Activated naive CD8-positive, alpha-beta T cell treated with anti-CD3 and anti-CD28 coated beads for 36 hours (primary cell): ENCODE measurements at places on chromosomes 3 and 15. TPM values are rescaled to one million over a fixed set of nuclear protein-coding genes. Genes with fewer than 3 reads are reported as not detected.

- H3K4me1 ChIP-seq, result peaks cover 17% of the 10 kb centered on the region
- DNase-seq, result no peak
- peak overlapping the region; percentile 44 for H3K27ac ChIP-seq
- H3K36me3 ChIP-seq, result no peaks in the 10 kb centered on the region
These were observed 1.3 kb upstream of the MAP6D1 start for GRCh38 chr3:183826448-183827250.

- peaks cover 58% of the 10 kb centered on the region for H3K4me1 ChIP-seq
- H3K27ac ChIP-seq, result no peak overlapping the region
- no peak overlapping the region for H3K4me3 ChIP-seq
- no peaks in the 10 kb centered on the region for H3K27me3 ChIP-seq
These were observed 10.0 kb upstream of the USP3 start for GRCh38 chr15:63494408-63494807.

GRCh38 chr3:20842594-20843436 lies 656.8 kb upstream of the SGO1 start:
- no peaks in the 10 kb centered on the region for H3K4me1 ChIP-seq
- no peak overlapping the region for H3K4me3 ChIP-seq
- H3K36me3 ChIP-seq, result no peaks in the 10 kb centered on the region
- no peak overlapping the region for H3K27ac ChIP-seq
- H3K27me3 ChIP-seq, result no peaks in the 10 kb centered on the region
- no peak for DNase-seq

- no peak for DNase-seq
- H3K4me3 ChIP-seq, result no peak overlapping the region
- H3K27me3 ChIP-seq, result peaks cover 10% of the 10 kb centered on the region
- no peak overlapping the region for H3K27ac ChIP-seq
These were observed 531.3 kb upstream of the MCTP2 start for GRCh38 chr15:93700051-93700450.

Gene CNTN4
- not detected for total RNA-seq

Gene CDHR4
- not detected for total RNA-seq

Gene UPK1B
- total RNA-seq, result not detected
